Iris pigment epithelial cell (primary cell): ENCODE measurements at places on chromosomes 7 and 10.

DNA sequence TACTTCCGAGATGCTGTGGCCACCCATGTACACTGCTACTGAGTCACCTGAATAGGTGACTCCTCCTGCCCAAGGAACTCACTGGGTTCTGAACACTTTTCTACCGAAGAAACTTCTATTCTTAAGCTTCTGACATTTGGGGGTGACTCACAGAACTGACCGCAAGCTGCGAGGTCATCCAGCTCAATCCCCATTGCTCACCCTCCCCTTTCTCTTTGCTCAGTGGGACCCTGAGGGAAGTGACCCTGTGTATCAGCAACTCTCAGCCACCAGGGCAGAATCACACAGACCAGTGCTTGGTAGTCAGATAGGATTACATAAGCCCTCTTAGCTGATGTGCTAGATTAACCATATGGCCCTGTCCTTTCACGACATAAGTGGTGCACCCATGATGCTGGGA, 46.3 kb downstream of the INSYN2A start:
- peak; percentile 74 for DNase-seq

DNA sequence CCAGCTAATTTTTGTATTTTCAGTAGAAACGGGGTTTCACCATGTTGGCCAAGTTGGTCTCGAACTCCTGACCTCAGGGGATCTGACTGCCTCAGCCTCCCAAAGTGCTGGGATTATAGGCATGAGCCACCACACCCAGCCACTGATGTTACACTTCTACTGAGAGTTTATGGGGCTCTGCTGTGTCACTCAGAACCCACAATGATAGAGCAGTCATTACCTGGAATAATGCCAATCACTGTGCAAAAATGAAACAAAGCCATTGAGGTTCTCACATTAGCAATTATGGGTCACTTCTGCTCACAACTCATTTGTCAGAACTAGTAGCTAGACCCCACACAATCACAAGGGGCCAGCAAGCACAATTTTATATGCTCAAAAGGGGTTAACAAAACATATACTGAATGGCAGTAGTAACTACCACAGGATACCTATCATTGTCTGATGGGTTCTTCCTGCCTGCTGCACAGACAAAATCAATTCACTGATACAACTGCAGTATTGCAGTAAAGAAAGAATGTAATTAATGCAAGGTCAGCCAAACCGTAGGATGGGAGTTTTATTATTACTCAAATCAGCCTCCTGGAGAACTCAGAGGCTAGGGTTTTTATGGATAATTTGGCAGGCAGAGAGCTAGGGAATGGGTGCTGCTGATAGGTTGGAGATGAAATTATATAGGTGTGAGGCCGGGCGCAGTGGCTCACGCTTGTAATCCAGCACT, 72.1 kb upstream of the TRIM24 start:
- DNase-seq, result no peak

GRCh38 chr10:85602306-85602705, 764.3 kb downstream of the GRID1 start:
- no peak for DNase-seq

DNA sequence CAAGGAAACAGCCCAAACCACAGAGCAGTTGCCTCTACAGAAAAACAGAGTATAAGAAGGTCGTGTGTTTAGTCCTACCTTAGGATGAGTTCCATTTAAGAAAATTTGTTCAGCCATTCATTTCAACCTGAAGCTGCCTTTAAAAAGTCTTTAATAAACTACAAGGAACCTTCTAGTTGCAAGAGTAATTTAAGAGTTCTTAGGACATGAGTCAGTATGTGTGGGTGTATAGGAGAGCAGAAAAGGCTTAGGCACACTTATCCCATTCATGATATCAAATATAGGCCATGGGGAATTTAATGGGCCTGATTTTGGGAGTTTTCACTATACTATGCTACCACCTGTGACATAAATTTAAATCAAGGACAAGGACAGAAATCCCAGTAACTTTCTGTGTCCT, 496.8 kb downstream of the TFEC start:
- peak; percentile 46 for DNase-seq

DNA sequence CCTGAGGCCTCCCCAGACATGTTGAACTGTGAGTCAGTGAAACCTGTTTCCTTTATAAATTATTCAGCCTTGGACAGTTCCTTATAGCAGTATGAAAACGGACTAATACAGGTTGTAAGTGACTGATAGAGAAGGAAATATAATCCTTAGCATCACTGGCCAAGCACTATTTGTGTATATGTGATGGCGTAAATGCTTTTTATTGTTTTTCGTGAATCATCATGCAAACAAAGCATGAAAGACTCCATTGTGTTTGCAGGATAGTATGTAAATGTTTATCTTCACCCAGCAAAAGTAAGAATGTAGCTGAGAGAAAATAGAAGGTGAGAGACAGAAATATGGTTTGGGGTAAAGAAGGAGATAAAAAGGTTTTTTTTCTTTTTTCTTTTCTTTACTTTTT, 92.5 kb upstream of the LRGUK start:
- DNase-seq, result no peak

DNA sequence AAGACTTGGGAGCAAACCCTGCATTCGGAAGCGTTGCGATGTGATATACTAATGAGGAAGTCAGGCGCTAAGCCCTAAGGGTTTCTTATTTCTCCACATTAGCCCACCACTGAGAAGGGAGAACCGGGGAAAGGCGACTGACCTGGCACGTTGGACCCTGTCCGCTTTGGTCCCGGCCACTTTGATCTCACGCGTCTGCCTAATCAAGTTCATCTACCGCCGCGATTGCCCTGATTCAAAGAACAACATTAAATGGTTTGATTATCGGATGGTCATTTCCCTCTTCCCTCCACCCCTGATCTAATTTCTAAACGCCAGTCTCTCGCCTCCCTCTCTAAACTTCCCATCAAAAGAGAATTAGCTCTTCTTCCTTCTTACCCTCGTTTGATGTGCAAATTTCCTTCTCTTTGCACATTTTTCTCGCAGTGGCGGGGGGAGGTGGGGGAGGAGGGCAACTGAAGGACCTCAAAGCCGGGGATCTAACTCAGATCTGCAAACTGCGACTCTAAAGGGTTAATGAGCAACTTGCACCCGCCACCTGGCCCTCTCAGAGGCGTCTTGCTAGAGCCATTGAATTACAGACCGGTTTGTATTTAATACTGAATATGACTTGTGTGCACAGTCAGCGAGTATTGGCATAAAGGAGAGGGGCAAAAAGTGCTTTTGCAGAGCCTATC, 687 bp upstream of the DKK1 start:
- DNase-seq, result no peak

- no peak for DNase-seq
Measured at GRCh38 chr7:3367261-3367660, 66.2 kb downstream of the SDK1 start.

- peak; percentile 49 for DNase-seq
Measured at GRCh38 chr7:36440880-36441279, 51.2 kb downstream of the ANLN start.

- DNase-seq, result no peak
Measured at GRCh38 chr10:13955409-13956068, 368.8 kb downstream of the PRPF18 start.

GRCh38 chr7:158759245-158759614, 54.6 kb upstream of the NCAPG2 start:
- DNase-seq, result no peak

GRCh38 chr7:138008588-138009349, 6.9 kb upstream of the CREB3L2 start:
- peak; percentile 62 for DNase-seq

DNA sequence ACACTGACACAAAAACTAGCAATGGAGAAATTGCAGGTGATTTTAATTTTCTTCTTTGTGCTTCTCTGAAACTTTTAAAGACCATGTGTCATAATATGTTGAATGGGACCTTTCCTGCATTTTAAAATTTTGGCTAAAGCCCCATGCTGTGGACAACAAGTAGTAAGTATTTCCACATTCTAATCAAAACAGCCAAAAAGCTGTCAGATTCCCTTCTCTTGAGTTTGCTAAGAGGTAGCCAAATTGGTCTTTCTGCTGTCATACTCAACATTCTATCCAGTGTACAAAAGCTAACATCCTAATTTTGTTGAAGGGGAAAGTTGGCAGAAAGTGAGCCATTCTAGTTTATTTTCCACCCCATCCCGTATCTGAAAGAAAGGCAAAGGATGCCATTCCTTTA, 447.6 kb downstream of the TFEC start:
- no peak for DNase-seq

DNA sequence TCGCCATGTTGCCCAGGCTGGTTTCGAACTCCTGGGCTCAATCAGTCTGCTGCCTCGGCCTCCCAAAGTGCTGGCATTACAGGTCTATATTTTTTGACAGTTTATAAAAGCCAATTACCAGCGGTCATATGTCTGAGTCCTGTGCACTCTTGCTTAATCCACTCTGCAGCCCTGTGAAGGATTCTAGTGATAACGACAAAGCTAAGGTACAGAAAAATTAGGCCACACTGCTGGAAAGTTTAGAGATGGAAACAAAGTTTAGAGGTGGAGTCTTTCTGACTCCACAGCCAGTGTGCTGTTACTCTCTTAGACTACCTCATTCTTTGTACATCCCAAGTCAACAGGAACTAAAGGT, 707 bp downstream of the PTER start:
- no peak for DNase-seq

- DNase-seq, result peak; percentile 95
Measured at GRCh38 chr10:99730026-99730425, 1.9 kb downstream of the COX15 start.

- no peak for DNase-seq
Measured at GRCh38 chr10:47091421-47091820, 180.2 kb downstream of the PTPN20 start.

DNA sequence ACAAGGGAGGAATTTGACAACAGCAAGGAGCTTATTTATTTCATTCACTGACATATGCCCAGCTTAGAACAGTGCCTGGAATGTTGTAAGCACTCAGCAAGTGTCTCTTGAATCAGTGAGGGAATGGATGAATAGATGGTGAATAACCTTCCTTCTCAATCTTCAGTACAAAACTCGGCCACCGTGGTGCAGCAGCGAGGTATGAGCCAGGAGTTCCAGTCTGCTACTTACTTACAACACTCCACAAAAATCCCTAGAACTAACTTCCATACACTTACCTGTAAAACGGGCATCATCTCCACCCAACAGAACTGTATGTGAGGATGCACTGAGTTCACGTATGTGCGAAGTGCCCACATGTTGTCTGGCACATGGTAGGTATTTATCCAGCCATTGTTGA, 237.4 kb downstream of the WDR11 start:
- DNase-seq, result peak; percentile 3

DNA sequence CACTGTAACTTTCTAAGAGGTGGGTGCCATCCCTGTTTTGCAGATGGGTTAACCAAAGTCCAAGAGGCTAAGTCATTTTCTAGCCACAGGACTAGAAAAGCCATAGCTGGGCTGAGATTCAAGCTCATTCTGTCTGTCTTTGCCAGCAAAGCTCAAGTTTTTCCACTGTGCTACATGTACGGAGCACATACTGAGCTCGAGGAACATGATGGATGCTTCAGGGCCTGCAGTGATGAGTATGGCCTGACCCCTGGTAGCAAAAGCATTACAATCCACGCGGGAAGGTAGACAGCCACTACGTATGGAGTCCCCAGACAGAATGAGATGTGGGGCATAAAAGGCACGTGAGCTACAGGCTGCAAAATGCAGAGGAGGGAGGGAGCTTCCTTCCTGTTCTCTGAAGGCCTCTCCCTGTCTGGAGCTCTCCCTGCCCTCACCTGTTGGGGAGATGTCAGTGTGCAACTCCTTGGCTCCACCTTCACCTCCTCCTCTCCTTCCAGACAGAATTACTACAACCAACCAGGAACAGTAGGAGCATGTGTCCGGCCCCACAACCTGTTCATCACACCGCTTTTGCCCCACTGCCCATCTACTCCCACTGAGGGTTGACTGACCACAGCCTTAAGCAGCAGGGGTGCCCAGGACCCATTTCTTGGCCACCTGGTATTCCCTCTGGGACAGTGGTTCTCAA, 16.4 kb downstream of the ITPRIP start:
- DNase-seq, result no peak

- no peak for DNase-seq
Measured at GRCh38 chr7:112646783-112647182, 143.4 kb downstream of the TMEM168 start.

DNA sequence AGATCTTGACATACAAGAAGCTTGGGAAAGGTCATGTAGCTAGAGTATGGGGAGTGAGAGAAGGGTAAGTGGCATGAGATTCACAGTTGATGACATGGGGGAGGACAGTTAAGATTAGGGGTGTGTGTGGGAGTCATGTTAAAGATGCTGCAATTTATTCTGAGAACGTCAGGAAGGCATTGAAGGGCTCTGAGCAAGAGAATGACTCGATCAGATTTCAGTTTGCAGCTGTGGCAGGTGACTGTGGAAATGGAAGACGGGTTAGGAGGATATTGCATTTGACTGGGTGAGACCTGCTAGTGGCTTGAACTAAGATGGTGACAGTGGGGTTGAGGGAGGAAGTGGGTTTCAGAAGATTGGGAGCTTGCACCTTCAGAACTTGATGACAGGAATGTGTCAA, 5.6 kb downstream of the CDC123 start:
- peak; percentile 16 for DNase-seq

DNA sequence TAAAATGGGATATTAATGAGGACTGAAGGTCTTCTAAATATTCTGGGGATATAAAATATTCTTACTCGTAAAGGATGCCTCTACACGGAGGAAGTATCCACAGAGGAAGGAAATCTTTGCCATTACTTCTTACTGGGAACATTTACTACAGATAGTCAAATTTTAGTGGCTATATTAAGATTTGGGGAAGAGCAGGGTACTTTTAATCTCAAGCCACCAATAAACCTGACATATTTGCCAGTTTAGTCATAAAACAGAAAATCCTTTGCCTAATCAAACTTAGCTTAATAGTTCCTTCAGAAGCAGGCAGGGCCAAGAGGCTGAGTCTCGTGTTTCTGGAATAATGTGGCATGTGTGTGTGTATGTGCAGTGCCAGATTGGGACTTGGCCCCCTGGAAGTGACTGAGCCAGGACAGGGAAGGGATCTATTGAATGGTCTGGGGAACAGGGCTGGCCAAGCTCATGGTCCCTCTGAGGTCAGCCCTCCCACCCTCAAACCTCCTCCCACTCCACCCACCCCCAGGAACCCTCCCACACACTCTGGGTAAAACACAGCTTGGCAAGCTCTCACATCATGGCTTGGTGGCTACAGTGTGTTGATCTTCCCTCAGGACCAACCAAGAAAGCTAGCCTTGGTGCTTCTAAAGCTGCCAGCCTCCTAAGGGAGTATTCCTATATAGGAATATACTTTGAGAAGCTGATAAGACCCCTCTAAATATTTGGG, 1.6 kb upstream of the PIK3CG start:
- DNase-seq, result no peak
